ENCODE measurements at places on chromosomes 5 and 9.
A peak's percentile ranks its signal among the peaks of the same experiment; 100 is the strongest.

DNA sequence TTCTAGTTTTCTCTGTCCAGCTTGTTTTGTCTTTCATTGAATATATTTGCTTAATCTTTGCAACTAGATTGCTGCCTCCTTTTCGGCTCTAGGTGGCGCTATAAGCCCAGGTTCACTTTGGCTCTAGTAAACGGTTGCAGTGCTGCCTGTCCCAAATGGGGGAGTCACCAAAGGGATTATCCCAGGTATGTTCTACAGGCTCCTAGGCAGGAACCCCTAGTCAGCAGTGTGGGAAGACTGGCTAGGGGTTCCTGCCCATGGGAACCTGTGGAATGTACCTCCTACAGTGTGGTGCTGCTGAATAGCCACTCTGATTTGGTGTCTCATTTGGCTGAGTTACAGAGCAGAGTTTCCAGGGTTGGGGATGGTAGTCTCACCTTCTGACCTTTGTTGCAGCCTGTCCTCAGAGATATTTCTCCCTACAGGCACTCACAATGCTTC is 85.2 kb downstream of the ARSB start:
- peak; percentile 49 for DNase-seq

GRCh38 chr9:114343471-114344187 is 14.0 kb downstream of the ORM2 start:
- DNase-seq = no peak

GRCh38 chr9:109019420-109019819 is 6.1 kb upstream of the CTNNAL1 start:
- no peak for DNase-seq

- peak; percentile 49 for DNase-seq
Measured at GRCh38 chr5:93252165-93252564, 328.9 kb downstream of the NR2F1-AS1 start.

GRCh38 chr9:134466869-134467616 is 140.8 kb downstream of the RXRA start:
- no peak for DNase-seq

DNA sequence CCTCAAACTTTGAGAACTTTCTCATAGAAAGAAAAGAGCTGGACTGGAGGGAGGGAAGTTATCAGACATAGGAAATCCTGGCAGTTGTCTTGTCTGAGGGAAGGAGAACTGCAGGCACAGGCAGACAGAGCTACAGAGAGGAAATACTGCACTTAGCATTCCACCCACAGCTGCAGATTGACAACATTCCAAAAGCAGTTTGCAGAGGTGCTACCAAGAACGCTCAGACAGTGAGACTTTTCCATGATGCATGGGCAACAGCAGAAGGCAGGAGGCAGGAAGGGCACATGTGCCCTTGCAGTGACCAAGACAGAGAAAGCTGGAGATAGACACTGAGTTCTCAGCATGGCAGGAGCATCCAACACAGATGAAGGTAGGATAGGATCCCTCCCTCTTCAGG is 327.5 kb upstream of the ZNF462 start:
- no peak for DNase-seq

DNA sequence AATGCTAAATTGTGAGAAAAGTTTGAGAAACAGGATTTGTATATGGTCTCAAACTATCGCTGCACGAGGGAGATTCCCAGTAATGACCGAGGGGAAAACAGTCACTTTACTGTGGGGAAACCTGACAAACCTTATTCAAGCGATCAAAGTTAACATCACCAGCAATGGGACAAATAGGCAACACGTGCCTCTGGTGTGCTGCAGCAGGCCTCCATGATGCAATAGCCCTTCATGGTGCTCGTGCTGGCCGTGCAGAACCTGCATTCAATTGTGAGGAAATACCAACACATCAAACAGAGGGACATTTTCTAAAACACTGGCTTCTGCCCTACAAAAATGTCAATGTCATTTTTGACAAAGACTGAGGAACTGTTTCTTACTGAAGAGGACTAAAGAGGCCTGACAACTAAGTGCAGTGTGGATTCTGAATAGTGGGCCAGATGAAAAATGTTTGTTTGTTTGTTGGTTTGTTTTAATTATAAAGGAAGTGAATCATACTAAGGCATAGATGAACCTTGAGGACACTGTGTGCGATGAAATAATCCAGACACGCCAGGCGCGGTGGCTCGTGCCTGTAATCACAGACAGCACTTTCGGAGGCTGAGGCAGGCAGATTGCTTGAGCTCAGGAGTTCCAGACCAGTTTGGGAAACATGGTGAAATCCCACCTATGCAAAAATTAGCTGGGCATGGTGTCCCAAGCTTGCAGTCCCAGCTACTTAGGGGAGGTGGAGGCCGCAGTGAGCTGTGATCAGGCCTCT is 17.6 kb upstream of the MARCHF6 start:
- DNase-seq = no peak

DNA sequence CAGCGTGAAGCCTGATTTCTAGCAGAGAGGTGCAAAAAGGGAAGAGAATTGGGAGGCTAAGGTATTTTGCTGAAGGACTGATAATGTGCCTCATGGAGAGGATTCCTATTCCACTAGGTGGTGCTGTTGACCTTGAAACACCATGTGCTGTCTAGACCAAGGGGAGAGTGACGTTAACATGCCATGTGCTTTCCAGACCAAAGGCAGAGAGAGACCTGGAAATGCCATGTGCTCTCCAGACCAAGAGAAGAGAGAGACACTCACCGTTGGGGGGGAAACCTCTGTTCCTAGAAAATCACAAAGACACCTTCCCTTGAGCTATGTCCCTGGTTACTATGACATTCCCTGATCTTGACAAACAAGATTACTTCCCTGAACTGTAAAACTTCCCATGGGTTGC is 286.0 kb upstream of the TUSC1 start:
- DNase-seq = peak; percentile 30

GRCh38 chr5:44619875-44620610 is 188.7 kb upstream of the MRPS30 start:
- DNase-seq = no peak

DNA sequence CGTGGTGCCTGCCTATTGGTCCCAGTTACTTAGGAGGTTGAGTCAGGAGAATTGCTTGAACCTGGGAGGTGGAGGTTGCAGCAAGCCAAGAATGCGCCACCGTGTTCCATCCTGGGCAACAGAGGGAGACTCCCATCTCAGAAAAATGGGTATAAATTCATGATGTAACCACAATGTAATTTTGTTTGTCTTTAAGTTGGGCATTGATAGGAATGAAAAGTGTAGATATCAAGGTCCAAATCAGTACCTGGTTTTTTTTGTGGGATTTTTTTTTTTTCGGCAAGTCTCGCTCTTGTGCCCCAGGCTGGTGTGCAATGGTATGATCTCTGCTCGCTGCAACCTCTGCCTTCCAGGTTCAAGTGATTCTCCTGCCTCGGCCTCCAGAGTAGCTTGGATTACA is 7.4 kb downstream of the NPM1 start:
- no peak for DNase-seq

DNA sequence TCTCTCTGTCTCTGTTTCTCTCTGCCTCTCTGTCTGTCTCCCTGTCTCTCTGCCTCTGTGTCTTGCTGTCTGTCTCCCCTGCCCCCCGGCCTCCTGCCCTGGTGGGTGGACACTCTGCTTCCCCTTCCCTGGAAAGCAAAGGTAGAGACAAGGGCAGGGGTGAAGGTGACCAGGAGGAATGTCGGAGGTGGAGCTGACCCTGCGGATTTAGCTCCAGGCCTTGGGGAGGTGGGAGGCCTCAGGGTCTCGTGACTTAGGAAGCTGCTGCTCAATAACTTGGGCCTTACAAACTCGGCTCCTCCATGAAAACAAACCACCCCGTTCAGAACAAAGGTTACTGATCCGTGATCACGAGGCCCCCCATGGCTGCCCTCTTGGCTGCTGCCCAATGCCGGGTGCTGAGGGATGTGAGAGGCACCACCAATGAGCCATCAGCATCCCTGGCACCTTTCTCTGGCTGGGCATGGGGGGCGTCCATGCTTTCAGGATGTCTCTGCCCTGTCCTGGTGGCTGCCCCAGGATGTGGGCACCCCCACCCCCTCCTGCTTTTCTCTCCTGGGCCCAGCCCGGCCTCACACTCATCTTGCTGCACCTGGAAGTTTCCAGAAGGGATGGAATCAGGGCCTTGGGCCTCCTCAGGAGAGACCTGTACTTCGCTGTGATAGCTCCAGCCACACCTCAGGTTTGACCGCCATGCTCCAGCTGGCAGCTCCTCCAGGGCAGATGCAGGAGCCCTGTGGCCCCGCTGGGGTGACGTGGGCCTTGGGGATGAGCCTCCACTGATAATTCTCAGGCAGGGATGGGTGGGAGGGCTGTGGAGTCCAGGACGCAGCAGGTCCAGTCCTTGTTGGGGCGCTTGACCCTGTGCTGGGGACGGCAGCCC is 14.8 kb upstream of the SLC6A19 start:
- no peak for DNase-seq

DNA sequence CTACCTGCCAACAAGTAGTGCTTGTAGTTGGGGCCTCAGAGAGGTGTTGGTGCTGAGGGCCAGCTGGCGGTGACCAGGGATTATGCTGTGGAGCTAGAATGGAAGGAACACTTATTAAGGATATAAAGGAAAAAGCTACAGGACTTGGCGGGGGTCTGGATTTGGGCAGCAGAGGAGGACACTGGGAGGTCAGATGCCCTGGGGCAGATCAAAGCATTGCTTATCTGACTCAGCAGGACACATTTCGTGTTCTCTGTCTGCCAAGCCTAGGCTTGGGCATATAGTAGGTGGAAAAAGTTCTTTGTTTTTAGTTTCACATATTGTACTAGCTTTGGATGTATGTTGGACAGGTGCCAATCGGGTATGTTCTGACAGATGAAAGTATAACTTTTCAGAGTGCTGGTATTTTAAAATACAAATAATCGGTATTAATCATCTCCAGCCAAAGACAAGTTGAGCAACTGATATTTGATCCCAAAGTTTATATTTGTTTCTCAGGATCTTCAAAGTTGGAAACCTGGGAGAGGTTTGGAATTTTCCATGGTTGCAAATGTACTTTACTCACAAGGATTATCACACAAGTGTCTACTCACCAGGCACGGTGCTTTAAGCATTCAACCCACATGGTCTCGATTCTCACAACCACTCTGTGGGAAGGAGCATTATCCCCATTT is 69.4 kb downstream of the IQGAP2 start:
- no peak for DNase-seq

DNA sequence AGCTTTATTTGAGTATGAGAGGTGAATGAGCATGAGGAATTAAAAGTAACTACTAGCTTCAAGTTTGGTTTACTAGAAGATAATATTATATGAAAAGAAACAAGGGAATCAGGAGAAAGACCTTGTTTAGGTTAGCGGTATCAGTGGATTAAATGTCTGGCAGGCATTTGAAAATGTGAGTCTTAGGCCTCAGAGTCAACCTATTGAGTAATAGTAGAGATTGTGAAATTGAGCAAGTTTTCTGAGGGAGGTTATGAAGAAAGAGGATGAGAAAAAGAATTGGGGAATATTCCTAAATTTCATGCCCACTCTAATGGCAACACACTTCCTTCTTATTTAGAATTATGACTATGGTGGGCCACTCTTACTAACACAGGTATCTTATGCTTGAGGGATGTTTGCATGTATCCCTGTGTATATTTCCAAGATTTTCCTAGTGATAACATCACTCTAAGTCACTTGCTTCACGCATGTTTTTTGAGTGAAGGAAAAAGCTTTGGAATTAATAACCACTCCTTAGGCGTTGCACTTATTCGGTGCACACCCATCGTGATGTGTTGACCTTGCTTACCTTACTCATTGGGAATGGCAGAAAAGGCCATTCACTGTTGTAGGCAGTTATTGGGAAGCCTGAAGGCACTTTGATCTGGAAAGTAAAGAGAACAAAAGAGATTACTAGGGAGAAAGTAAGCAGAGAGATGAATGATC is 8.2 kb upstream of the ELL2 start:
- no peak for DNase-seq

DNA sequence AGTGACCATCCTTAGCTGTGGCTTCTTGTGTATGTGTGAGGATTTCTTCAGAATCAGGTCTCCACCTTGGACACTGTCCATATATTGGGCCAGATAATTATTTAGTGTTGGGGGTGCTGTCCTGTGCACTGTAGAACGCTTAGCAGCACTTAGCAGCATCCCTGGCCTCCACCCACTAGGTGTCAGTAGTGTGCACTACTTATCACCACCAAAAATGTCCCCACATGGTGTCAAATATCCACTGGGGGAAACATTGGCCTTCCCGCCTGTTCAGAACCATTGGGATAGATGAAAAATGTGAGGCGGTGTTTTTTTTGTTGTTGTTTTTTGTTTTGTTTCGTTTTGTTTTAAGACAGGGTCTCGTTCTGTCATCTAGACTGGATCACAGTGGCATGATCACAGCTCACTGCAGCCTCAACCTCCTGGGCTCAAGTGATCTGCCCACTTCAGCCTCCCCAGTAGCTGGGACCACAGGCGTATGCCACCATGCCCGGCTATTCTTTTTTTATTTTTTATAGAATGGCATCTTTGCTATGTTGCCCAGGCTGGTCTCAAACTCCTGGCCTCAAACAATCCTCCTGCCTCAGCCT is 67.7 kb downstream of the TENT4A start:
- peak; percentile 45 for DNase-seq

DNA sequence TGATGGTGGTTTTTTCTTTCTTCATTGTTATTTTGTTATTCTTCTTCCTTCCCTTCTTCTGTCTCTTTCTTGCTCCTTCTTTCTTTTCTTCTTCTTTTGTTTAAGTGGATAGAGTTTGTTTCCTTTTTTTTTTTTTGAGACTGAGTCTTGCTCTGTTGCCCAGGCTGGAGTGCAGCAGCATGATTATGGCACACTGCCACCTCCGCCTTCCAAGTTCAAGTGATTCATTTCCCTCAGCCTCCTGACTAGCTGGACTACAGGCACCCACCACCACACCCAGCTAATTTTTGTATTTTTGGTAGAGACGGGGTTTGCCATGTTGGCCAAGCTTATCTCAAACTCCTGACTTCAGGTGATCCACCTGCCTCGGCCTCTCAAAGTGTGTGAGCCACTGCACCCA is 40.3 kb downstream of the JAK2 start:
- no peak for DNase-seq

DNA sequence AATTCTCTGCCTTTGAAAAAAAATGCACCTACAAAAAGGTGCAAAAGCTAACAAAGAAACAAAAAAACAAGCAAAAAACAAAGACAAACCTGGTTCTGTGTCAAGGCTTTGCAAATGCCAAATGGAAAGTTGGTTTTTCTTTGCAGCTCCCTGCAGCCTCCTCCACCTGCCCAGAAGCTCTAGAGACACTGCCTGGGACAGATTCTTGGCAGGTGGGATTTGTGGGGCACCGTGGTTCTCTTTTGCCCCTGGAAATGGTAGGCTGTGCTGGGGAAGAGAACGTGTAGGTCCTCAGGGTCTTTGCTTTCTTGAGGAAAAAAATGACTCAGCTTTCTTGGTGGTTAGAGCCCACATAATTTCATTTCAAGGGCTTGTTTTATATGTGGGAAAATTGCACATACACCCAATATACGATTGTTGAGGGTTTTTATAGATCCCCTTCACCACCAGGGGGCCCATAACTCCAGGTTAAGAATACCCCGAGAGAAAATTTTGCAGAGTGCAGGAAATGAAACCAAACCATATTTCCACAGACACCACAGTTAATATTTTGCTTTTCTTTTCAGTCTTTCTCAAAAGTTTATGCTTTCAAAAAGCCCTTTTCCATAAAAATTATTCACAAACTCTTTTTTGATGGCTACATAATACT is 58.7 kb downstream of the NXNL2 start:
- DNase-seq = peak; percentile 35
